ENCODE measurements at places on chromosomes 5 and 9.

- no peak for DNase-seq
These were observed 1.1 kb upstream of the FRRS1L start for GRCh38 chr9:109168170-109168569.

- peak; percentile 54 for DNase-seq
These were observed 51.3 kb upstream of the GOLPH3 start for GRCh38 chr5:32225445-32225844.

DNA sequence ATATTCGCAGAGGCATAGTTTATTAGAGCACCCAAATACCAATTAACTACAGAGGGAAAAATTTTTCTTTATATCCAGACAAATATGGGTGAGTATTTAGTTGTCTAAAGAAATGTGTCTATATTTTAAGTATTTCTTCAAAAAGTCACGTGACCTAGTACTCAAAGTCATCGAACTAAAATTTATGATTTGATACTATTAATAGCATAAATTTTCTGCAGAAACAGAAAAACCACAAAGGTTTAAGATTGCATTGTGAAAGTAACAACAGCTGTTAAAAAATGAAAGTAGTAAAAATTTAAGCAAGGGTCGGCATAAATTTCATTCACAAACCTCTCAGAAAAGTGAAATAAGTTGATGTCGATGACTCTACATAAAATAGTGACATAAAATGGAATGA, 323.9 kb upstream of the RORB start:
- no peak for DNase-seq

- DNase-seq: no peak
These were observed 70.4 kb downstream of the RALGPS1 start for GRCh38 chr9:126984969-126985368.

- DNase-seq: peak; percentile 68
These were observed 53.8 kb downstream of the RAD23B start for GRCh38 chr9:107336718-107337360.

GRCh38 chr9:114069476-114070187, 8.5 kb downstream of the AMBP start:
- DNase-seq: no peak

- DNase-seq: no peak
These were observed 283.1 kb downstream of the SMARCA2 start for GRCh38 chr9:2298217-2298616.

GRCh38 chr9:126833710-126834345, 26.6 kb upstream of the ZBTB34 start:
- no peak for DNase-seq

DNA sequence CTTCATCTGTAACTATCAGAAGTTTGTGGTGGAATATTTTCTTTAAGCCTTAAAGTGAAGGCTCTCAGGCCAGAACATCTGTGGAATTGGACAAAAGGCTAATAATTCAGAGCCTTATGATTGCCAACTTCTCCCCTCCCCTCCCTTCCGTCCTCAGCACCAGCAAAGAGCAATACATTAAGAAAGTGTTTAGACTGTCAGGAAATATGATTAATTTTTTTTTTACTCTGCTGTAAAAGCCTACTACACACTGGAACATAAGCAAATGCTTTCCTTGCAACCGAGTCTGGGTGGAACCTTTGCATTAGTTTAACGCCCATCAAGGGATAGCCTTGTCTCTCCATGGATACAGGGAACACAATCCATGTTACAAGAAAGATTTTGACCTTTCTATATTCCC, 110.3 kb upstream of the TARS1 start:
- no peak for DNase-seq

GRCh38 chr9:35954942-35955546, 2.9 kb downstream of the OR2S2 start:
- DNase-seq: peak; percentile 74

DNA sequence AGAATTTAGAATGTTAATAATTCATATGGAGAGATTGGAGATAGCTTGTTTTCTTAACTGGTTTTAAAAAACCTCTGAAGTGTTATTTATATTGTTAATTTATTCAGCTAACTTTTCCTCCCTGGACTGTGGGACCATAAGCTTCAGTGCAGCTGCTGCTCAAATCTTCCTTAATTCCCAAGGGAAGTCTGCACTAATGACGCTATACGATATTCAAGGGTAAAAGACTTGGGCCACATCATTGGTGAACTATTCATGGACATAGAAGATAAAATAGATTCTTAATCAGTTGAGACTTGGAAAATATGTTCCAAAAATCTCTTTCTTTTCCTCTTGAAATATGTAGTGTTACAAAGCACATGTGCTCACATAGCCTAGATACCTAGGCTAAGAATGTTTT, 31.1 kb upstream of the GAS1 start:
- DNase-seq: peak; percentile 59

- DNase-seq: no peak
These were observed 140.6 kb upstream of the SLC12A2 start for GRCh38 chr5:127943061-127943371.

DNA sequence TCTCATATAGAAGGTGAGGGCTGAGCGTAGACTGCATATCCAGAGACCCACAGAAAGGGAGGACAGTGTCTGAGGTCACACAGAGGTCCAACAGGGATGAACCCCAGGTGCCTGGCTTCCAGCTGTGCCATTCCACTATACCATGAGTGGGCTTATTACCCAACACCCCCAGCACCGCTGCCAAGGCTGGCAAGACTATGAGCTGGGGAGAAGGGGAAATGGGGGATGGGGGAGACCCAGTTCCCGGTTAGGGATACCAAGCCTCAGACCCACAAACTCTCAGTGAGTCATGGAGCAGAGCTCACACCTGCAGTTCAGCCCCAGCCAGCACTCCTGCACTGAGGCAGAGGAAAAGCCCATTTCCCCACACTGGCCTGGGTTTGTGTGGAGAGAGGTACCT, 106.4 kb downstream of the PSD2 start:
- no peak for DNase-seq

DNA sequence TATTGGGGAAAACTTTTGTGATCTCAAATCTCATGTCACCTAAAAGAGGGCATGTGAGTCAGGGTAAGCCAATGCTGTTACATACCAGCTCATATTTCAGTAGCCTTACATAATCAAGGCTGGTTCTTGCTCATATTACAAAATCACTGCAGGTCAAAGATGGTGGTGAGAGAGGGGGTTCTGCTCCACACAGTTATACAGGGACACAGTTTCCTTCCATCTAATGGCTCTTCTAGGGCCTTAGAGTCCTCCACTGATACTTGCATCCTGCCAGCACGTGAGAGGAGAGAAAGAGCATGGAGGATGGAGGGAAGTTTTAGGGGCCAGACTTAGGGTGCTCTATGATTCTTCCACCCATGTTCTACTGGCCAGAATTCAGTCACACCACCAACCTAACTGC, 130.0 kb downstream of the LIFR start:
- peak; percentile 61 for DNase-seq

DNA sequence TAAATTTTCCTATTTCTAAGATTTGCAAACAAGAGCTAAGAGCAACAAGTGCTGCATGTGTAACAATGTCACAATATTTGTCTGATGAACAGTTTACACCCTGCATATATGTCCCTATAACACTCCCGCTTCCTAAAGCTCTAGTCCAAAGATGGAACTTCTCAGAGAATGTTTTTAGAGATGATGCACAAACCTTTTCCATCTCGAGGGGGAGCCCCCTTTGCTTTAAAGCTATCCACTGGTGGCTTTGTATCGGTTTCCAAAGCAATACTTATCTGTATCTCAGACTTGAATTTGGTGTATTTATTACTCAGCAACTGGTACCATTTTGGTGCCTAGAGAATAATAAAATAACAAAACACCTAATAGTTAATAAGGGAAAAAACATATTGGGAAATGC, 11.0 kb downstream of the CEP120 start:
- no peak for DNase-seq

DNA sequence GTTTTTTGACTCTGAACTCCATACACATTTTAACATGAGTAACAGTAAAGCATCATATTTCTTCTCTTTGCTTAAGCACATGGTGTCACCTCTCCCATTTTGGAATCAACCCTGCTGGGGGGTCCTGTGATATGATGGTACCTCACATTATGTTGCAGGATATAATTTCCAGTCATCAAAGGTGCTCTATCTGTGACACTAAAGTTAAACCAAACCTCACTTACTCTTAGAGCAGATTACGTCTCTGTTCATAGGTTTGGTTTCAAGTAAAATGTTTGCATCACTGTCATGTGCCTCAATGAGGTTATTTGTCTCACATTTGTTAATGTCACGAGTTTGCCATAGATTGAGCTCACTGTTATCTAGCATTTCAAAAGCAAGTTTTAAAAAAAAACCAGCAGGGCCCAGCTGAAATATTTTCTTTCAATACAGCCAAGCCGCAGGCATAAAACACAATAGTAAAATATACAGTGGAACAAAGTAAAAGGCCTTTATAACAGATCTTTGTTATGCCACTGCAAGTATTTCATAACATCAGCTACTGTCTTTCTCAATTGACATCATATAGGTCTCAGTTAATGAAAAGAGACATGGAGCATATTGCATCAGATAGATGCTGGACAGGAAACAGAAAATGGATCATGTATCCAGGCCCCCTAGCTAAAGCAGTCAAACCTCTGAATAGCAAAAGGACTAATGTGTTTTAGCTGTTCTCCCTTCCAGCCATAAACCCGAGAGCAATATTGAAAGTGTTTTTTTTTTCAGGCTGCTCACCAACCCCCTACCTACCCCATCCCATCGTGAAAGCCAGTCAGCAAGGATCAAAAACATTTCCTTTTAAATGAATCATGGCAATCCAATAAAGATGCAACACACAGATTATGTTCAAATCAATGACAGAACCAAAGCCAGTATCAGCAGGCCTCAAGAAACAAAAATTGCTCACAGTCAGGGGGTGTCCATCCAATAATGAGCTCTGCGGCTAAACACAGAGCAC, 182.1 kb upstream of the ITGA1 start:
- peak; percentile 6 for DNase-seq

DNA sequence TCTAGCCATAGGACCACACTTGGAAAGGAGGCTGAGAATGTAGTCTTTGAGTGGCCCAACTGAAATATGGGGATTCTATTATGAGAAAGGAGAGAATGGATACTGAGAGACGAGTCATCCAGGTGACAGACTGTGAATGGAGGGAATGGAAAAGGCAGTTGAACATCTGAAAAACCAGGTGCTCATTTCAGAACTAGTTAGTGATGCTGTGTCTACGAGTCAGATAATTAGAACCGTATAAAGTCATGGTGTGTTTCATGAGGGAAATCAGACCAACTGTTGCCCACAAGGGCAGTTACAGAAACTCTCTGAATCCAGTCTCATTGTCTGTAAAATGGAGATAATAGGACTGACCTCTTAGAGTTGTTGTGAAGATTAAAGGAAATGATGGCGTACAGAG, 86.5 kb downstream of the EGFLAM start:
- no peak for DNase-seq

DNA sequence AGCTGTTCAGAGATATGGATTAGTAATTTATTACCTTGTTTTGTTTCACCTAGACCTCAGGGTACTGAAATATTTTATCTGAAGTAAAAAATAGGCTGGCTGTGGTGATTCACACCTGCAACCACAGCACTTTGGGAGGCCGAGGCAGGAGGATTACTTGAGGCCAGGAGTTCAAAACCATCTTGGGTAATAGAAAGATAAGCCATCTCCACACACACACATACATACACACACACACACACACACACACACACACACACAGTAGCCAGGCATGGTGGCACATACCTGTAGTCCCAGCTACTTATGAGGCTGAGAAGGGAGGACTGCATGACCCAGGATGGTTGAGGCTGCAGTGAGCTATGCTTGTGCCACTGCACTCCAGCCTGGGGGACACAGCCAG, 3.7 kb downstream of the ANXA2R start:
- no peak for DNase-seq

DNA sequence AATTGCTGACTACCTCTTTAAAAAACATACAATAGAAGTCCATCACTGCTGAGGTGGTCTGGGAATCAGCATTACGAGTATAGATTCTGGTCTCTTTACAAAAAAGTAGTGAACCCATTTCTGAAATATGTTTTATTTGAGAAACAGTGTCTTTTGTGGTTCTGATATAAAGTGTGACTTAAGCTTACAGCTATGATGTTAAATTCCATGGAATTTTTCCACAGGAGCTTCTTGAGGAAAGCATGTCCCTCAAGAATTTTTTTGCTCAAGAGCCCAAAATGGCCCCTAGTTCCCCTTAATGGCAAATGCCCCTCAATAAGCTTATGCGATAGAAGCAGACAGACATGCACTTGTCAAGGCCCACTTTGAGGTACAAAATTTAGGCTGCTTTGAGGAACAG, 265.7 kb downstream of the FAM170A start:
- DNase-seq: no peak

DNA sequence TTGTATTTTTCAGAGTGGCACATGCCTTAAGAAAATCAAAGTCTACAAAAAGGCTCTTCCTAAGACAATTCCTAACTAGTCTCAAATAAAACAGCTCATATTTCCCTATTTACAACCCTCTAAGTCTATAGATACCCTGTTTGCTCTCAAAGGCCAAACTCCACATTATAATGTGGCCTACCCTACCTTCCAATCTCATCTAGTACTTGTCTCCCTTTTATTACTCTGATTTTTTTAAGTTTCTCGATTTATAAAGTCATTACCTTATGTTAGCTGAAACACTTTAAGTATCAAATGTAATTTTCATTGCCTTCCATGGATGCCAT, 19.4 kb downstream of the KIAA1191 start:
- no peak for DNase-seq

- DNase-seq: no peak
These were observed 1.4 kb downstream of the RALGPS1 start for GRCh38 chr9:126915846-126916543.

- DNase-seq: no peak
These were observed 117.5 kb downstream of the FSTL4 start for GRCh38 chr5:133494923-133495246.

GRCh38 chr9:115167175-115167574, 49.2 kb upstream of the TNC start:
- DNase-seq: peak; percentile 96

DNA sequence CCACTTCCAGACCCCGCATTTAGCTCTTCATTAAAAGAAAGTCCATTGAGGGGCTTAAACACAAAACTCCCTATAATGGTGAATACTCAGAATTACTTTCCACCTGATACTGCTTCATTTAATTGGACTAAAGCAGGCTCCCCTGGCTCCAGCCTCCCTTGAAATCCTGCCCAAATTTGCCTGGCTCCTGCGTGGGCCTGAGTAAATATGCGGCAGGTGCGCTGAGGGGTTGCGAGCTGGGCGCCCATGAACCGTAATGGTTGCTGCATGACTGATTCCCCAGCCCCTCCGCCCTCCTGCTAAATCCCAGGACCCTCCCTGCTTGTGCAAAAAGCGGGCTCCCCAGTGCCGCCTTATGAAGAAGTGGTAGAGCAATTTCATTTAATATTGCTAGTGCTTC, 639.7 kb downstream of the BNC2 start:
- DNase-seq: no peak

- DNase-seq: no peak
These were observed 490.5 kb upstream of the ZNF608 start for GRCh38 chr5:125236981-125237380.

- peak; percentile 38 for DNase-seq
These were observed 49.8 kb downstream of the RASEF start for GRCh38 chr9:83012922-83013838.

DNA sequence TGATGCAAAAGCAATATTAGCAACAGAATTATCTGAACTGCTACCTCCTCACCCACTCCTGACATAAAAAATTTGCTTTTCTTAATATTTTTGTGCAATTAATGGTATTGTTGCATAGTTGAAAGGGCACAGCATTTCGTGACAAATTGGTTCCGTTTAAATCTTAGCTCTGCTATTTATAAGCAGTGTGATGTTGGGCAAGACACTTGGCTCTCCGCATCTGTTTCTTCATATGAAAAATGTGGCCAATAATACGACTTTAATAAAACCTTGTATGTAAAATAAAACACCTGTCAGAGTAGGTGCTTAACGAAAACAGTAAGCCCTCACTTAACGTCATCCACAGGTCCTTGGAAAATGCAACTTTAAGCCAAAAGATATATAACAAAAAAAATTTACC, 4.2 kb downstream of the TMEM167A start:
- no peak for DNase-seq
